Thoracic aorta (tissue), 2 donors: ENCODE measurements at places on chromosomes 6 and 20.
A peak's percentile ranks its signal among the peaks of the same experiment; 100 is the strongest.

GRCh38 chr6:157023958-157024357 lies 246.8 kb downstream of the ARID1B start:
- DNase-seq: no peak

DNA sequence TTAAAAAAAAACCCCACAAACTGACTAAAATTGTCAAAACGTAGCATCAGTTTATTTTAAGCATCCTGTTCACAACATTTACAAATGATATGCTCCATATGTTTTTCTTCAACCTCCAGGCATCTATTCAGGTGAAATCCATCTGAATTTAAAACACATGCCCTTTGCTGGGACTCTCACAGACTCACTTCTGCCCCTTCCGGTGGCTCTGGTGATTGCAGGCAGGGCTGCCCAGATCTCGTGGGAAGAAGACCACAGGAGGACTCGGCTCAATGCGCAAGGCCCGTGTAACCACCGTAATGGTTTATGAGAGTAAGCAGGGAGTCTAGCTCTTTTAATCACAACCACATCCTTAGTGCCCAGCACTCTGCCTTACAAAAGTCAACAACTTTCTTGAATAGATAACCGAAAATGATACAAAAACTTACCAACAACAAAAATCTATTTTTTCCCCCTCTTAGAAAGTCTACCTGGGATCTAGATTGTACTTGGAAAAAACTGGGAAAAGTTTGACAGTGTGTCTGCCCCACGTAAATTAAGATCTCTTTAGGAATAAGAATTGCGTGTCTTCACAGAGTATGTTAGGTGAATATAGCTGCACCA lies 139.1 kb downstream of the KIF16B start:
- DNase-seq: no peak

DNA sequence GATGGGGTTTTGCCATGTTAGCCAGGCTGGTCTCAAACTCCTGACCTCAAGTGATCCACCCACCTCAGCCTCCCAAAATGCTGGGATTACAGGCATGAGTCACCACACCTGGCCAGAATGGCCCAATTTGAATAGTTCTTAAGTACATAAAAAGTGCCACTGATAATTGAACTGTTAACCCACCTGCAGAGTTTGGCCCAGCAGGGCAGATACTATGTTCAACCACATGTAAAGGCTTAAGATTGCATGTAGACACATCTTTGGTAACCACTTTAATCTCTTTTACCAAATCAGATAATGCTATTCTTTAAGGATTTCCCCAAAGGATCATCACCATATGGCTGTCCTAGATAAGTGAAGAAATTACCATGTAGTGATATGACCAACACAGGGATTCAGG lies 21.3 kb upstream of the SGK1 start:
- DNase-seq: no peak

DNA sequence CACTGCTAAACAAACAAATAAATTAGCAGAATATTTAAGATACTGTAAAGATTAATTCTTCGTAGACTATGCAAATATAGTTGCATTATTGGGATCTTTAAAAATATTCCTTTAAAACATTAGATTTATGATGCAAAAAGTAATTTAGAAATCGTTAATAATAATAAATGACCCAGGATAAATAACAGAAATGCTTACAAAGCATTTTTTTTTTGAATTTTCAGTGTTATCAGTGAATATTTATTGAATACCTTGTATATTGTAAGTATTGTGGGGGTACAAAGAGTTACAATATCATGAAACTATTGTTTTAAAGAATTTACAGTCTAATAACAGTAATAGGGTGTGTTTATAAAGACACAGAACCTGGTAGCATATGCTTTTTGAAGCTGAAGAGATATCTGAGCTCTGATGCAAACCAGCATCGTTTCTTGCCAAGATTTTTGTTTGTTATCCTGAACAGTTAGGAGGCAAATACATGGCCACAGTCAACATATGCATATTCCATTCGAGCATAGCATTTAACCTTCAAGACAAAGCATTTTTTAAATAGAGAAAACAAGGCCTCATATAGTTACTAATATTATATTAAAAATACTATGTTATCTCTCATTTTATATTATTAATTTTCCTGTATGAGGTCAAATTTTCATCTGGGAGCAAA lies 487.2 kb downstream of the PHF3 start:
- no peak for DNase-seq

DNA sequence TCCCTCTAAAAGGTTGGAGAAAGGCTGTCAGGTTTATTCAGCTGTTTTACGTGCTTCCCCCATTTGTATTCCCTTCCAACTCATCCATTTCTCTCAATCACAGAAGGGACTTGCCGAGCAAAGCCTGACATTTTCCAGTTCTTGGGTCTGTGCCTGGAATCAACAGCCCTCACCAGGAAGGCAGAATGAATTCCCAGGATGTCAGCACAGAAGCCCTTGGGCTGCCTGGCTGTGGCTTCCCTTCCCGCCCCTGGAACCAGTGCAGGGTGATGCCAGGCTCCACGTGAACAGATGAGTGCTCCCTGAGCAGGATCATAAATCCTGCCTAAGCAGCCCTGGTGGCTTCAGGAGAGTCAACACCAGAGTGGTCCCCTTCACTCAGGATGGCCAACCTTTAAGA lies 86.1 kb upstream of the CD83 start:
- DNase-seq: no peak

GRCh38 chr6:15499591-15499990 lies 163.2 kb downstream of the DTNBP1 start:
- no peak for DNase-seq

- no peak for DNase-seq
Observed at GRCh38 chr6:3610921-3611320, 140.6 kb downstream of the PXDC1 start.

DNA sequence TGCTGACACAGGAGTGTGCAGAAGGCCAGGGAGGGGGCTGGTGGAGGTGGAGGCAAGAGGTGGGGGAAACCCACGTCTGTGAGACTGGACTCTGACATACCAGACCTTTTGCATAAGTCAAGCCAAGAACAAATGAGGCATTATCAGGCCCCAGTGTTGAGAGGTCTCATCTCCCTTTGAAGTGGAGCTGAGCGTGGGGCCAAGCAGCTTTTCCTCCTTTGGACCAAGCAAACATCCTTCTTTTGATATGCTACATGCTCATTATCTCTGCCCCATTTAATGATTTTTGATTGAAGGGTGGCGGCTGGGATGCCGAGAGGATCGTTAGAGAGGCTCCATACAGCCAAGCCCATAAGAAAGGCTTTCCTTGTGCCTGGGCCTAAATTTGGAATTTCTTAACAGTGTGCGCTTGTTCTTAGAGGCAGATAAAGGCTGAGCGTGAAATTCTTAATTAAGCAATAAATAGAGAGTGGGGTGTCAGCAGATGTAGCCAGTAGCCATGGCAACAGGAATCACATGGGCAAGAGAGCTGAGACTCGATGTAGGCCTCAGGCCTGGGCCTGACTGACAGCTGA lies 244.5 kb downstream of the PKHD1 start:
- no peak for DNase-seq

DNA sequence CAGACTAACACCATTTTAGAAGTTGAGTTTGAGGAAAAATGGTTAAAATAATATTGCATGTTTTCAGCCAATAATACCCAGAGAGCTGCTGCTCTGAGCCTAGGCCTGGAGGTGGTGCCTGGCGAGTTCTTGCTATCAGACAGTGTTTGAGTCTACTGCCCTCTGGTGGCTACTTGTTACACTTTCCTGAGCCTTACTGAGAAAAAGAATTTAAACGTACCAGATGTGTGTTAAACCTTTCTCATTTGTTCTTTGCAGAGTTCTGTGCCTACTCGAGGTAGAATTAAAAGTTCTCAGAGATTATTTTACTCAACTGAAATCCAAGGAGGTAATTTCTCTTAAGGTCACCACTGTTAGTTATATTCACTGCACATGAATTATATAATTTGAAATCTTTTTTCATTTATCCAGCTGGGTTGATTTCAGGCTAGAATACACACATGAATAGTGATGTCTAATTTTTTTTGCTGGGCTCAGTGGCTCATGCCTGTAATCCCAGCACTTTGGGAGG lies 38.2 kb downstream of the SHLD1 start:
- peak; percentile 52 for DNase-seq

GRCh38 chr6:76706631-76707030 lies 634.2 kb upstream of the IMPG1 start:
- DNase-seq: no peak

- no peak for DNase-seq
Observed at GRCh38 chr20:9100691-9101090, 31.8 kb downstream of the PLCB4 start.

DNA sequence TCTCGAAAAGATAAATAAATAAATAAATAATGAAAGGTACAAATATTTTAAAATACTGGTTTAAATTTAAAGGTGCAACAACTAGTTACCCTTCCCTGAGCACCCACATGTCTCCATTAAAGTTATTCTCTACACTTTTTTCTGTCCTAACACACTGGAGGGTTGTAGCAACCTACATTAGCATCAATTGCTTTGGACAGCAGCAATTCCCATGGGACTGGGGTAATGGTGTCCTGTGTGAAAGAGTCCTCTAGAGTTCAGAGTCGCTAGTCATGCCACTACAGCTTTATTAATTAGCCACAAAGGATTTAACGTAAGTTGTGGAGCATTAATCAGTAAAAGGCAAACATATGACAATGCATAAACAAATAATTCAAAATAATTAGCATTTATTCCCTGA lies 14.1 kb upstream of the CD24 start:
- no peak for DNase-seq

DNA sequence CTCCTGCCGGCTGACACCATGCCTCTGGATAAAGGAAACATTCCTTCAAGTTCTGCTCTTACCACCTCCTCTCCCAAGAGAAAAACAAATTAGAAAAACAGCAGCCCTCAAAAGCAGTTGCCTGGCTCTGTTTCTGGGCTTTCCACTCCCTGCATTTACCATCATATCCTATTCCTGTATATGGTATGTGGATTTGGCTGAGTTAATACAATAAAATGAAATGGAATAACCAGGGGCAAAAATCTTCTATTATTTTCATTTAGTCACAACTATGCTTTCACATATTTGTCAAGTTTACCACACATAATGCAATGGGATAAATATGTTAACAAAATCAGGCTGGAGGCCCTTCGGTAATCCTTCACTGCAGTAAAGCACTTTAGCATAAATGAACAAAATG lies 34.3 kb downstream of the COL12A1 start:
- no peak for DNase-seq

GRCh38 chr6:166752097-166752496 lies 125.0 kb upstream of the RPS6KA2 start:
- DNase-seq: no peak

DNA sequence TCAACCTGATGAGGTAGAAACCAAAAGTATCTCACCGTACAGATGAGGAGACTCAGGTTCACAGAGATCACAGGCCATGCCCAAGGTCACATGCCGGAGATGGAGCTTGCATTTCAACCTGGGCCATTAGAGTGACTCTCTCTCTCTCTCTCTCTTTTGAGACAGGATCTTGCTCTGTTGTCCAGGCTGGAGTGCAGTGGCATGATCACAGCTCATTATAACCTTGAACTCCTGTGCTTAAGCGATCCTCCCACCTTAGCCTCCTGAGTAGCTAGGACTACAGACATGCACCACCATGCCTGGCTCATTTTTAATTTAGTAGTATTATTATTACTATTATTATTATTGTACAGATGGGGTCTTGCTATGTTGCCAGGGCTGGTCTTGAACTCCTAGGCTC lies 2.8 kb upstream of the CSNK2A1 start:
- no peak for DNase-seq

- DNase-seq: no peak
Observed at GRCh38 chr20:37757550-37757949, 63.7 kb downstream of the CTNNBL1 start.

DNA sequence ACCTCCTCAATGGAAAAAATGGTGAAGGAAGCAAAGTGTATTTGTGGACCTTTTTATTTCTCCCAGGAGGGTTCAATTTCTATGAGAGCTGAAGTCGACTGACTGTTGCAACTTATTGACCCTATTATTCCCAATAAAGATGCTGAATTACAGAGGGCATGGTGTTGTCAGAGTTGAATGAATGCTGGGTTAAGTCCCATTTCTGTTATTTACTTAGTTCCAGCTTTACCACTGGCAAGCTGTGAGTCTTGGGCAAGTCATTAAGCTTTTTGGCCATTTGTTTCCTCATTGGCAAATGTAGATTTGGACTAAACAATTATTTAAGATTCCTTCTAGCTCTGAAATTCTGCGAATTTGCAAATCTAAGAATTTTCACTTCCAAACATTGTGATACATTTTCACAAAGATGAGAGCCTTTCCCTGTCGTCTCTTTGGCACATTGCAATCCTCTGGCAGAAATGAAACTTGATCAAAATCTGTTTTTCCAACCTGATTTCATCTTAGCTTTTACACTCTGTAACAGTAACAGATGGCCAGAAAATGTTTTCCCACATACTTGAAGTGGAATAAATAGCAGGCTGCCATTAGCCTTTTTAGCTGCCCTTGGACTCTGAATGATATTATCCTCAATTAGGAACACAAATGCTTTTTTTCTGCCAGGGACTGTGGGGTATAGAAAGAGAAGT lies 21.3 kb downstream of the BLTP3A start:
- DNase-seq: no peak

- no peak for DNase-seq
Observed at GRCh38 chr6:33183071-33183683, 9.1 kb downstream of the COL11A2 start.

DNA sequence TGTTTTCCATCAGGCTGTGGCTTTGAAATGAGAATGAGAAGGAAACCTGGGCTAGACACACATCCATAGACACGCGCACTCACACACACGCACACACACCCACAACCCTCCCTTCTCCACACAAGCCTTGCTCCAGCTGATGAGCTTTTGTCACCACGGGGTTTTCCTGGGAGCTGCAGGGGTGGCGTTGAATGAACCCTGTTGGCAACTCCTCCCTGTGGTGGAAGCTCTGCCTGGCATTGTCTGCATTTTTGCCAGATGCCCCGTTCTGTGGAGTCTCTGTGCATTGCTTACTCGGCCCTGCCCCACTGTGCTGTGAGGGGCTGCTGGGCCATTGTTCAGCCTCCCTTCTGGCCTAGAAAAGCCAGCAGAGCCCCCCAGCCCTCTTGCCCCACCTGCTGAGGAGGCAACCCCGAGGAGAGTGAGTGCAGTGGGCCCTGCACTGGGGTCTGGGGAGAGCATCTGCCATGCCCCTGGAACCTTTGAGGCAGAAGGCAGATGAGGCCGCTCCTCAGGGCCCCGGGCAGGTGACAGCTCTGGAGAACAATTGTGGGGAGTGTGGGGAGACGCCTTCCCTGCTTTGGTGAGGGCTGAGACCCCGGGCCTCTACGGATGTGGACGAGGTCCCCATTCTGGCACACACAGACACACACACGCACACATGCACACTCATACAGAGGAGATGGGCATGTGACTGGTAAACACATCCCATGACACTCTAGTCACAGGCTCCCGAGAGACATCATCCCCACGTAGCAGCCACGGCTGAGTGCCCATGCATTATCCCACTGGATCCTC lies 9.9 kb downstream of the ADIG start:
- DNase-seq: no peak
